NAMALWA (cell line): ENCODE measurements at places on chromosomes 12 and 14.

DNA sequence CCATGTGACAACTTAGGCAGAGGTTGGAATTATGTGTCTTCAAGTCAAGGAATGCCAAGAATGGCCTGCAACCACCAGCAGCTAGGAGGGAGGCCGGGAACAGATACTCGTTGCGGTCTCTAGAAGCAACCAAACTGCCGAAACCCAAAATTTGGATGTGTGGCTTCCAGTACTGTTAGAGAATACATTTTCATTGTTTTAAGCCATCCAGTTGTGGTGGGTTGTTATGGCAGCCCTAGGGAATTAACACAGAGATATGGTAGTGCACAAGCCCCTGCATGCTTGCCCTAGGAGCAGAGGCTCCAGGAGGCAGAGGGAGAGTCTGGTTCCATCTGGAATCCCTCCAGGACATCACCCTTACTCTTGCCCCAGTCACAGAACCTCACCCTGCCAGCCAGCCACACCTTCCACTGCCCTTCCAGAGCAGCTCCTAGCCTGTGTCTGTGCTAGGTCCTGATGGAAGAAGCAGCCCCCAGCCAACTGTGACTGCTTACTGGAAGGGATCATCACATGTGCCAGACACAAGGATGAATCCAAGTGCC, 19.5 kb downstream of the PITPNM2 start:
- DNase-seq, result no peak

DNA sequence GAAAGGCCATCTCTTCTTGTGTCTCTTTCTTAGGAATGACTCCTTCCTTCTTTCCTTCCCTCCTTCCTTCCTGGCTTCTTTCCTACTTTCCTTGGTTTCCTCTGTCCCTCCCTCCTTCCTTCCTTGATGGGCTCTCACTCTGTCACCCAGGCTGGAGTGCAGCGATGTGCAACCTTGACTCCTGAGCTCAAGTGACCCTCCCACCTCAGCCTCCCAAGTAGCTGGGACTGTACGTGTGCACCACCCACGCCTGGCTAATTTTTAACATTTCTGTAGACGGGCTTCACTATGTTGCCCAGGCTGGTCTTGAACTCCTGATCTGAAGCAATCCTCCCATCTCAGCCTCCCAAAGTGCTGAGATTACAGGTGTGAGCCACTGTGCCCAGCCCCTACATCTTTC, 10.9 kb upstream of the P2RX7 start:
- DNase-seq, result no peak

GRCh38 chr12:121748218-121748570, 35.6 kb downstream of the TMEM120B start:
- DNase-seq, result no peak

DNA sequence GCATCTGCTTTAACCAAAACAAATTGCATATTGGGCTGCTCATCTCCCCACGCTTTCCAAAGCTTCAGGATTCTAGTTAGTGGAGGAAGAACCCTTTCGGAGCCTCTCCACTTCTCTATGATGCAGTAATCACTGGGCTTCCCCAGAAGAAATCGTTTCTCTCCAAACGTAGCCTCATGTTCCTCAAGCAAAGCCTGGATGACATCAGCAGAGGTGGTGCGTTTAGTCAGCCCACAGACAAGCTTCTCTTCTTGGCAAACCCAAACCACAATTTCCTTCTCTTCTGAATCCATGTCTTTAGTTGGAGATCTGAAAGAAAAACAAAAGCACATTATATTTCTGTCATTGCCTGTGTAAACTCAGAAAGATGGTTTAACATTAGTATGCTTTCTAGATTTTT, 30.6 kb downstream of the RASSF9 start:
- no peak for DNase-seq

- DNase-seq, result no peak
Observed at GRCh38 chr14:53971521-53971920, 14.9 kb upstream of the BMP4 start.

DNA sequence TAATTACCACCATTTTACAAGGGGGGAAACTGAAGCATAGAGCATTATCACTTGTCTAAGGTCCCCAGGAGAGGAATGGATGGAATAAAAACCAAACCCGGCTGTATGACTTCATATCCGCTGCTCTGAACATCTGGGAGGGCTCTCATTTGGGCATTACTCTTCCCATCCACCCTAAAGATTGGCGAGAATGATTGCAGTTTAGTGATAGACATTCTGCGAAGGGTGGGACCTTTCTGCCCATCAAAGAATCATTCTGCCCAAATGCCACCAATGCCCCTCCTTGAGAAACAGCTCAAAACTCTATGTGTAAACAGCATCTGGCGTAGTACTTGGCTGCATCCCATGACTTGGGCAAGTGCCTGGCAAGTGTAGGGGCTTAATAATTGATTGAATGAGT, 11.6 kb downstream of the CHST11 start:
- DNase-seq, result no peak

- DNase-seq, result no peak
Observed at GRCh38 chr14:58354808-58355207, 40.9 kb upstream of the TOMM20L start.

DNA sequence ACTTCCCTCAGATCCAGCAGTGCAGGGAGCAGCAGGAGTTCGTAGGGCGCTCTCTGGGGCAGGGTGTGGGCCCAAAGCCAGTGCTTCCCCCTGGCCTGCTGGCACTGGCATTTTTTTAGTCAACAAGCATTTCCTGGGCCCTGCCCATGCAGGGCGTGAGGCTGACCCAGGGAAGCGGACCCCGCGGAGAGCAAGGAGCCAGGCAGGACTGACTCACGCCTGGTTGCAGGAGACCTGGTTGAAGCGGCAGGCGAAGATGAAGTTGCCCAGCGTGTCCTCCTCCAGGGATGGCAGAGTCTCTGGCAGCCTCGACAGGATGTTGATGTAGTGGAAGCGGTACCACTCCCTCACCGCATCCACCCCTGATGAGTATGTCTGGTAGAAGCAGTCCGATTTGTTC, 13.5 kb downstream of the SCNN1A start:
- DNase-seq, result no peak

- DNase-seq, result peak; percentile 74
Observed at GRCh38 chr14:78836777-78837176, 666.6 kb downstream of the NRXN3 start.
